Stimulated activated CD4-positive, alpha-beta T cell treated with anti-CD3 and anti-CD28 coated beads, Interleukin-15, amount 100 ng/mL, for 48 hours (primary cell): ENCODE measurements at places on chromosomes 1 and 21.

GRCh38 chr1:169146576-169147214 lies 40.2 kb downstream of the ATP1B1 start:
- DNase-seq: no peak

GRCh38 chr1:56837244-56837939 lies 17.2 kb upstream of the C8A start:
- DNase-seq: no peak

- DNase-seq: no peak
These were observed 303.6 kb downstream of the PTPRC start for GRCh38 chr1:198942466-198942865.

DNA sequence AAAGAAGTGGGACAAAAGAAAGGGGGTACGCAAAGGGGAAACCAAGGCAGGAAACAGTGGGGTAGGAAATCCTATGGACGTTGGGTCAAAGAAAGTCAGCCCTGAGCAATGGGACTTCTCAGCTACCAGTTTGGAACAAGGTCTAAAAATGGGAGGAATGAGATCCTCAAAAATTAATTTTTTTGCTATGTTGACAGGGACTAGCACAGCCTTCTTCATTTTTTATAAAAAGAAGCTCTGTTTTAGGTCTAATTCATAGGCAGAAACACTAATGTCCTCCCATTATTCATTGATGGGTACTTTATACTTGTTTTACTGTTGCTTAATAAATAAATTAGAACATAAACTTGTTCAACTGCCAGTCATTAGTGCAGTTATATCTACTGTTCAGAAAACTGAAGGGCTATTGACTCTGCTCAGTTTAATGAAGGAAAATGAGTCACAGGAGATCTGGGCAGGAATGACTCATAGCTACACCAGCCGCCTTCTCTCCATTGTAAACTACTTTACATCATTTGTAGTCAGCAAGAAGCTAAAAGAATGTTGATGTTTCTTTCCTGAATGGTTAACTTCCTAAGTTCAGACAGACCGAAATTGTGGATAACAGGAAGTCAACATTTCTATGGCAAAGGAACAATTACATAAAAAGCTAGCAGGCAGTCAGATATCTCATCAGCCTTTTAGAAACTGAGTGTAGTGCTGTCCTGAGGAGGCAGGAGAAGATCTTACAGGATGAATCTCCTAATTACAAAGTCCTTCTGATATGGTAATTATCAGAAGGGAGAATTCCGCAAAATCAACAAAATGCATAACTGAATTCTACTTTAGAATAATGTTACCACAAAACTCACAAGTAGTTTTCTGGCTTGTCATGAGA lies 356.4 kb upstream of the PKN2 start:
- no peak for DNase-seq

DNA sequence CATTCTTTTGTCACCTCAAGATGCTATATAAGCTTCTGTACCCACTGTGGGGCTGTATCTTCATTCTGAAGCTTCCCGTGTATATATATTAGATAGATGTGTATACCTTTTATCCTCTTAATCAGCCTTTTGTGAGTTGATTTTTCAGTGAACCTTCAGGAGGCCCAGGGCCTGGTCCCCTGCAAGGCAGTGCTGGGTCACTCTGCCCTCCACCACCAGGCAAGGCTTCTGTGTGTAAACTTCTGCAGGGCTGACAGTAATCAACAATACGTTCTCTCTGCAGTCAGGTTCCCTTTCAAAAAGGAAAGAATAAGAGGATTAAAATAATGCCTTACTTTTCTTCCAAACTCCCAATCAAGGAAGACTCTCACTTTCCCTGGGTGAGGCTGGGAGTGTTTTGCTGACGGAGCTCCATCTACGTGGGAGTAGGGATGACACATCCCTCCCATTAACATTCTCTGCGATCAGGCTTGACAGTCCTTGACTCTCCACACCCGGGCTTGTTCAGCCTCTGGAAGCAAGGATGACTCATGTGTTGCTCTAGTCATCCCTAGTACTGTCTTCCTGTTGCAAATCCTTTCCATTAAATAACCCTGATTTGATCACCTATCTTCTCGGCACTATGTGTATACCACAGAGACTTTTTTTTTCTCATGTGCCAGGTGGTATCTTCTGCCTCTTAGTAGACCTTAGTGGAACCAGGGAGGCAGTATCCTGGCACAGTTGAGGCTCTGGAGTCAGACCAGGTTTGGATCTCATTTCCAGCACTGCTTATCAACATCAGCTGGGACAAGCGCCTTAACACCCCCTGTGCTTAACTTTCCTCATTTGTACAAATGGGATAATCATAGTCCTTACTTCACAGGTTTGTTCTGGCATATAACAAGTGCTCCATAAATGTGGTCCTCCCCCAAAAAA lies 70.3 kb upstream of the KCNK1 start:
- no peak for DNase-seq

- no peak for DNase-seq
These were observed 16.7 kb downstream of the SERPINC1 start for GRCh38 chr1:173900427-173900826.

- no peak for DNase-seq
These were observed 1.7 kb upstream of the CLDN14 start for GRCh38 chr21:36481639-36482038.

DNA sequence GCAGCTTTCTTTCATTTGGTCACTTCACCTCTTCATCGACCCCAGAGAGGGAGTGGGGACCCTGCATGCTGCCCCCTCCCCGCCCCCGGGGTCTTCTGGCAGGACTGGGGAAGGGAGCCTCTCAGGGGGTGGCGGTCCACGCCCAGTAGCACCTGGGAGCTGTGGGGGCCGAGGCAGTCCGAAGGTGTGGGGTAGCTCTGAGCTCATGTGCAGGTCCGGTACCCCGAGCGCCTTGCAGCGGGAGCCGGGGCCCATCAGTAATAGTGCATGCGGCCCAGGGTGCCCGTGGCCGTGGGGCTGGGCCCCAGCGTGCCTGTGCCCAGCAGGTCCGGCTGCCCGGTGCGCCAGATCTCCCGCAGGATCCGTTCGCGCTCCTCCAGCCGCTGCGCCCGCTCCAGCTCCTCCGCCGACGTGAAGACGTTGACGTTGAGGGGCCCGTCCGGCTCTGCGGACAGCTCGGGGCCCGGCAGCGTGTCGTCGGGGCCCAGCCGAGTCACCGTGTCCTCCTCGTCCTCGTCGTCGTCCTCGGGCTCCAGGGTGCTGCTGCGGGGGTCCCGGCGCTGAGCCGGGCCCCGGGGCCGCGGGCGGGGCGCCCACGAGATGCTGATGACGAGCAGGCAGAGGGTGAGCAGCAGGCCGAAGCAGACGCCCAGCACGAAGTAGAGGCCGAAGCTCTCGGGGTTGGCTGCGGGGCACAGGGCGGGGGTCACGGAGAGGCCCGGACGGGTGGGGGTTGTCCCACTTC lies 1.2 kb downstream of the EVA1B start:
- no peak for DNase-seq

DNA sequence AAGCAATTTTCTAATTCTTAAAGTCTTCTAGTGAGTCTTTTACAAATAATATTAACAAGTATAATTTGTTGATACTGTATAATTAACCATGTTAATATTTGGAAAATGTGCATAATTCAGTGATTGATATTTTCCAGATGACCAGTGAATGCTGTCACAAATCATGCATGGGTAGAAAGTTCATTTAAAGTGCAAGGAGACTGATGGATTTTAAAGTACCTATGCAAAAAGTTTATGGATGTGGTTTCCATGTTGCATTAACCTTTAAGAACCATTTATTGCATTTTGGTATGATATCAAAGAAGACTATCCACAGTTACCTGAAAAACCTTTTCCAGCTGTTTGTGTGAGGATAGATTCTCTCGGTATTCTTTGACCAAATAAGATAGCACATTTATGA lies 23.2 kb downstream of the CDC73 start:
- no peak for DNase-seq

DNA sequence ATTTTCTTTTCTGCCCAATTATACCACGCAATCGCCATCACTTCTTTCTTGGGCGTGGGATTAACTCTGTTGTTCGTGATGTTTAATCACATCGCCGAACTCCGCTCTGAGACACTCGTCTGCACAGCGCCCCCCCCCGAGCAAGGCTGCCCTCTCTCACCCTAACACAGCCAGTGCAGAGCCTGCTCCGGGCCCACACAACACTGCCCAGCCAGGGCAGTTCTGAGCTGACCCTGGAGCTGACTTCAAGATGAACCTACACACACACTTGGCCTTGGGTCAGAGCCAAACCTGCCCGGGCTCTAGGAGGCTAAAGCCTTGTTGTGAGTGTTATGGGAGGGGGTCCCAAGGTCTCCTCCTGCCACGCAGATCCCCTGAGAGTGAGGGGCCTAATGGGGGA lies 64.6 kb upstream of the LRP8 start:
- no peak for DNase-seq

- DNase-seq: no peak
These were observed 13.8 kb downstream of the CEP350 start for GRCh38 chr1:179968284-179968993.

DNA sequence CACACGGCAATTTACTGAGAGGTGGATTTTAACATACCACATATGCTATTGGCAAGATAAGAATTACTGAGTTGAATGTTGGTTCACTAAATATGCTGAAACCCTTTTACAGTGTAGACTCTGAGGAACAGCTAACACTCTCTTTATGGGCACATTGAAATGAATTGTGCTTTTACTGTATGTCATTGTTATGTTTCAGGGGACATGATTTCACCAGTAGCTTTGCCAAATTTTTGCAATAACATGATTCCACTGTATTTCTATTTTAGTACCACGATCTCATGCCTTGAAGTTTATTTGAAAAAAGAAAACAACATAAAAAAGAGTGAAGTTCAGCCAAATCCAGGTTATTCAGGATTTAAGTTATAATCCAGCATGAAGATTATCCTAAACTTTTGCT lies 188.5 kb downstream of the HLX start:
- DNase-seq: no peak

- no peak for DNase-seq
These were observed 15.2 kb downstream of the NR5A2 start for GRCh38 chr1:200042552-200043335.

- no peak for DNase-seq
These were observed 30.1 kb downstream of the ATF3 start for GRCh38 chr1:212638492-212639151.

DNA sequence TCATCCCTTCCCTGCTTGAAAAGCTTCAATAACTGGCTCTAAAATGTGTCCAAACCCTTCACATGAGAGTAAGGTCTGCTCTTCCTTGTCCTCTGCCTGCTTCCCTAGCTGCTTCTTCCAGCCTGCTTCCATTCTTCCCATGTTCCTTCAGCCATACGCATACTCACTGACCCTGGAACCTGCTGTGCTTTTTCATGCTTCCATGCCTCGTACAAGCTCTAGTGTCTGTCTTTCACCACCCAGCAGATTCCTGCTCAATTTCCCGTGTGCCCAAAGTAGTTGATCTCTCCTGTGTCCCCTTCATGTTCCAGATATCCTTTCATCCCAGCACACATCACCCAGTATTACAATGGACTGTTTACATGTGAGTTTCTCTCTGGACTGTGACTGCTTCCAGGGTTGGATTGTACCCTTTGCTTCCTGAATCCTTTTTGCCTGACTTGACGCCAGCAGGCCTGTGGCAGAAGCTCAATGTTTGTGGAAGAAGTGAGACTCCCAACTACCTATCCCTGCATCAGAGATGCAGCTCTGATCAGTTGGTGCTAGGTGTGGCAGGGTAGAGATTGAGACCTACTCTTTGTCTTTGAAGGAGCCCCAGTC lies 35.9 kb upstream of the RNF19B start:
- DNase-seq: no peak

DNA sequence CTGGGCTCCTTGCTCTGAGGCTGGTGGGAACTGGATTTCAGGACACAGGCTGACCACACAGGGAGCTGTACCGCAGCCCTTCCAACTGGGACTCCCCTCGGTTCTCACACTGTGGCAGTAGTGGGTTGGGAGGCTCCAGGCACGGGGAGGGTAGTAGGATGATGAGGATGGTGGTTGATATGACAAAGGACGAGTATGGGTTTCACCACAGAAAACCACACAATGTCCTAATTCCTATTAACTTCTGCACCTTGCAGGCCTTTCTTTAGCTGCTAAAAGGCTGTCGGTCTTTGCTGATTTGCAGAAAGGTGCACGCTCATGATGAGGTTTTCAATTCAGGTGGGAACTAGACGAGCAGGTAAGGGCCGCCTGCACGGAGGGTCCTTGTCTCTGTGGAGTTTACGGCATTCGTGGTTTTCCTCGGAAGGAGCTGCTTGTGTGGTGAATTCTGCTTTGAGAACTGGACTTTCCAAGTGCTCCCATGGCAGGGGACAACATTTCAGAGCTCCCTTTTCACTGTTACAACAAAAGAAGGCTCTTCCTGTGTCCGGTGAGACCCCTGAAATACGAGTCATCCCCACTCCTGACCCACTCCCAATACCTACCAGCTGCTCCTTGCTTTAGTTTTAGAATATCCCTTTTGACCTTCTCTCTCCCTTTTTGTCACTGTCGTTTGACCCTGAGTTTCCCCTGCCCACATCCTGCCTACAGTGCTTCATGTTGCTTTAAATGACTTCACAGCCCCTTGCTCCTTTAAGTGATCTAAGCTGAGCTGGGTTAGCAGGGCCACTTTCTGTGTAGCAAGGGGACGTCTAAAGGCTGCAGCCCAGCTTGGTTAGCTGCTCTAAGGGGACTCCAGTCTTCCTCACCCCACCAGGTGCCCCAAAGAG lies 125.1 kb downstream of the MRPS6 start:
- DNase-seq: no peak

DNA sequence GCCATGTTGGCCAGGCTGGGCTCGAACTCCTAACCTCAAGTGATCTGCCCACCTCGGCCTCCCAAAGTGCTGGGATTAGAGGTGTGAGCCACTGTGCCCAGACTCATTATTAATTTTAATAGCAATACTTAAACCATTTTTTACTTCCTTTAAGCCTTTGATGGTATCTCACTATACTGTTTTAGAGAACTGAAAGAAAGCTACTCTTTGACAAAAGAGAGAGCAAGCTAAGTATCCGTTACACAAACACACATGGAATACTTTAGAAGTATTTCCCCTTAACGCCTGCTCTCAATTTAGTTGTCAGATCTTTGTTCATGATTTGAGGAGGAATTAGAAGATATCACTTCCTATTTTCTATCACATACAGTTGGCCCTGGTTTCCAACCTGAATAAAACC lies 189.4 kb downstream of the COP1 start:
- DNase-seq: no peak
